Ascending aorta (tissue), 2 donors: ENCODE measurements at places on chromosomes 1 and 21. TPM values are rescaled to one million over a fixed set of nuclear protein-coding genes. Genes with fewer than 3 reads are reported as not detected.

DNA sequence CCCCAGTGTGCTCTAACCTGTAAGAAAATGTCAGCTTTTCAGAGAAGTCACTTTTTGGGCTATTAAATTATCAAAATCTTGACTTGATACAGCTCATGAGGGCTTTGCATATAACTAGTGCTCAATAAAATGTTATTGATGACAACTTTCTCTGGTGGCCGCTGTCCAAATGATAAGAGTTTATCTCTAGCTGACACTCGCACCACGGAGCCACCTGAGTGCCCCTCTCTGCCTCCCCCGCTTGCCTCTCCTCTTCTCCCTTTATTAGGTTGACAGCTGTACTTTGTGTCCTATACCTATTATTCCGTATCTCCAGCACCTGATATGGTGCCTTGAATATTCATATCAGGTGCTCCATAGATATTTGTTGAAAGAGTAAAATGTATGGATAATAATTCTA is 82.8 kb downstream of the PHTF1 start:
- no peaks in the 10 kb centered on the region for H3K4me1 ChIP-seq
- peaks cover 18% of the 10 kb centered on the region for H3K36me3 ChIP-seq
- no peak overlapping the region for H3K4me3 ChIP-seq
- no peaks in the 10 kb centered on the region for H3K27me3 ChIP-seq
- DNase-seq: no peak
- H3K27ac ChIP-seq: no peak overlapping the region

The PPIH gene
- total RNA-seq: 2.2 TPM

The FCRL1 gene
- total RNA-seq: not detected

DNA sequence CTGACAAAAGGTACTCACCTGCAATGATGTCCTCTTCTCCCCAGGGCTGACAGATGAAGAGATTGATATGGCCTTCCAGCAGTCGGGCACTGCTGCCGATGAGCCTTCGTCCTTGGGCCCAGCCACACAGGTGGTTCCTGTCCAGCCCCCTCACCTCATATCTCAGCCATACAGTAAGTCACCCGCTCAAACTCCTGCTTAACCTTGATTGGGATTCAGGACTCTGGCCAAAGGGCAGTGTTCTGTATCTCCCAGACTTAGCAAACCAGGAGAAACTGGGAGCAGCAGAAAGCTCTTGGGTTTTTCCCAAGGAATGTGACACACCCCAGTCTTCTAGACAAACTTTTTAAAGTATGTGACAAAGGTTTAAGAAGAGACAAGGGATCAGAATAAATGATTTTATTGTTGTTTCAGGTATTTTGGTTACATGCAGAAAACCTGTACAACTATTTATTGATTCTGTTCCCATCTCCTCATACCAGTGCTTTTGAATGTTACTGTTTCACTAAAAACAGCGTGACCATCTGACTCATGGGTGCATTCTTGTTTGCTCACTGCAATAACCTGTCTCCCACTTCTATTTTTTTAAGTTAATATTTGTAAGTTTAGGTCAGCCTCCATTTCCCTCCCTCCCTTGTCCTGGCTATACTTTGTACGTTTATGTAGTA is 124.6 kb downstream of the PEX14 start:
- H3K4me3 ChIP-seq: no peak overlapping the region
- peaks cover 5% of the 10 kb centered on the region for H3K36me3 ChIP-seq
- H3K27me3 ChIP-seq: no peaks in the 10 kb centered on the region
- DNase-seq: no peak
- no peak overlapping the region for H3K27ac ChIP-seq

The A3GALT2 gene
- not detected for total RNA-seq

- no peak overlapping the region for H3K27ac ChIP-seq
- no peaks in the 10 kb centered on the region for H3K36me3 ChIP-seq
- H3K4me1 ChIP-seq: peaks cover 38% of the 10 kb centered on the region
- H3K27me3 ChIP-seq: no peaks in the 10 kb centered on the region
Observed at GRCh38 chr1:203521074-203521794, 27.3 kb downstream of the OPTC start.

The PEAR1 gene
- 39.8 TPM for total RNA-seq

- peaks cover 54% of the 10 kb centered on the region for H3K36me3 ChIP-seq
- no peak for DNase-seq
- no peak overlapping the region for H3K4me3 ChIP-seq
- H3K4me1 ChIP-seq: peaks cover 14% of the 10 kb centered on the region
- H3K27me3 ChIP-seq: no peaks in the 10 kb centered on the region
- H3K27ac ChIP-seq: peak overlapping the region; percentile 9
Observed at GRCh38 chr1:154176337-154176736, 15.6 kb downstream of the TPM3 start.

DNA sequence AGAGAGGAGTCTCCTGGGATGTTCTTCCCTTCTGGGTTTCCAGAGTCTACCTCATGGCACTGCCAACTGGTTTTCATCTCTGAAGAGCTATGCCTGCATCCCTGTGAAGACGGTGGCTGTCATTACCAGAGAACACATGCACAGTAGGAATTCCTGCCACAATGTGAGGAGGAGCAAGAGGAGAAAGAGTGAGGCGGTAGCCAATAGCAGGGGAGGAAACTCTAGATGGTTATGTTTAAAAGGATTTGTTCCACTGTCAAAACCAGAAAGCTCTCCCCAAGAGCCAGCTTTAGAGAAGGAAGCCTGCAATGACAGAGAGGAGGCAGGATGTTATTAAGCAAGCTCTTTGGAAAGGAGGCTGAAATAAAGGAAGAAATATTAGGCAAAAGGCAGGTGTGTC is 12.3 kb downstream of the LMX1A start:
- no peak overlapping the region for H3K4me3 ChIP-seq
- no peaks in the 10 kb centered on the region for H3K27me3 ChIP-seq
- DNase-seq: no peak
- no peaks in the 10 kb centered on the region for H3K36me3 ChIP-seq
- no peak overlapping the region for H3K27ac ChIP-seq
- no peaks in the 10 kb centered on the region for H3K4me1 ChIP-seq

DNA sequence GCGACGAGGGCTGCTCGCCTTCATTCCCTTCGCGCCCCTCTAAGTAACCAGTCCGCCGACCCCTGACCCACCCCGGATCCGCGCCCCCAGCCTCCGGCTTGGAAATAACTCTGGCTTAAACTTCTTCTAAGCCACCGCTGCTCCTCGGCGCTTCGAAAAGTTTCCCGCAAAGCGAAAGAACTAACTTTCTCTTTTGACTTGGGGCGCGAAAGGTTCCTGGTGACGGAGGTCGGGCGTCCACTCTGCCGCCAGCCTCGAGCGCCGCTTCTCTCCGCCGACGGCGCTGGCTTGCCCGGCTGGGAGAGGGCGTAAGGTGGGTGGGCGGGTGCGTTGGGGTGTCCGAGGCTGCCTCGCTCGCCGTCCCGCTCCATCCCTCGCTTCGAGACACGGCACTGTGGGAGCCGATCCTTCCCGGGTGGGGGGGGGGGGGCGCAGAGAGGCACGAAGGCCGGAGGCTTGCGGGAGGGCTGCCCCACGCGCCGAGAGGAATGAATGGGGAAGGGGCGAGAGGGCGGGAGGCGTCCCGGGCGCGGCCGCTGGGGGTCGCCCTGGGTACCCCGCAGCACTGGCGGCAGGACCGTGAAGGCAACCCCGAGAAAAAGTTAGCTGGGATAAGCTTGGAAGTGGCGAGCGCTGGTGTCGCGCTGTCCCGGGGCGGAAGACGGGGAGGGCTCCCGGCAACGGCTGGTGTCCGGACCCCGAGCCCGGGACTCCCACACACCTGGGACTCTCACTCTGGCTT is 569 bp downstream of the ATF3 start:
- H3K4me3 ChIP-seq: peak overlapping the region; percentile 78
- peak; percentile 78 for DNase-seq
- H3K27ac ChIP-seq: peak overlapping the region; percentile 99
- peaks cover 25% of the 10 kb centered on the region for H3K4me1 ChIP-seq

- H3K4me1 ChIP-seq: no peaks in the 10 kb centered on the region
- no peak overlapping the region for H3K4me3 ChIP-seq
- H3K27ac ChIP-seq: no peak overlapping the region
- H3K36me3 ChIP-seq: no peaks in the 10 kb centered on the region
Observed at GRCh38 chr1:208562151-208562960, 318.2 kb upstream of the PLXNA2 start.

- no peaks in the 10 kb centered on the region for H3K27me3 ChIP-seq
- peak overlapping the region; percentile 41 for H3K4me3 ChIP-seq
- H3K27ac ChIP-seq: peak overlapping the region; percentile 87
- H3K36me3 ChIP-seq: no peaks in the 10 kb centered on the region
- peaks cover 21% of the 10 kb centered on the region for H3K4me1 ChIP-seq
Observed at GRCh38 chr21:42056996-42057689, 14.0 kb upstream of the UMODL1 start.

DNA sequence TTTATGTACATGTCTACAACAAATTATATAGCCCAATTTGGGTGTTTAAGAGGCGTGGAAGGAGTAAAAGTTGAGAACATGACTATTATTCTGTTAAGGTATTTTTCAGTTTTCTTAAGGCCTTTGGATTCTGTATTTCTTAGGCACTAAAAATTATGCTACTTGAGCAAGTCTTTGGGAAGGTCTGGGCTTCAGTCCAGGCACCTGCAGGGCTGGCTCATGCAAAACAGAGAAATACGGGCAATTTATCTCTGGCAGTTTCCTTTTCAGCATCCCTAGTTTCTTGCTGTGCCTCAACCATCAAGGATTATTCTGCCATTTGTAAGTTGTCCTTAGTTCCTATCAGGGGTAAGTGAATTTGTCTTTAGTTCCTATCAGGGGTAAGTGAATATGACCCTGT is 358.8 kb upstream of the B3GALT2 start:
- no peaks in the 10 kb centered on the region for H3K27me3 ChIP-seq
- no peak overlapping the region for H3K27ac ChIP-seq
- H3K4me3 ChIP-seq: no peak overlapping the region
- H3K36me3 ChIP-seq: no peaks in the 10 kb centered on the region

DNA sequence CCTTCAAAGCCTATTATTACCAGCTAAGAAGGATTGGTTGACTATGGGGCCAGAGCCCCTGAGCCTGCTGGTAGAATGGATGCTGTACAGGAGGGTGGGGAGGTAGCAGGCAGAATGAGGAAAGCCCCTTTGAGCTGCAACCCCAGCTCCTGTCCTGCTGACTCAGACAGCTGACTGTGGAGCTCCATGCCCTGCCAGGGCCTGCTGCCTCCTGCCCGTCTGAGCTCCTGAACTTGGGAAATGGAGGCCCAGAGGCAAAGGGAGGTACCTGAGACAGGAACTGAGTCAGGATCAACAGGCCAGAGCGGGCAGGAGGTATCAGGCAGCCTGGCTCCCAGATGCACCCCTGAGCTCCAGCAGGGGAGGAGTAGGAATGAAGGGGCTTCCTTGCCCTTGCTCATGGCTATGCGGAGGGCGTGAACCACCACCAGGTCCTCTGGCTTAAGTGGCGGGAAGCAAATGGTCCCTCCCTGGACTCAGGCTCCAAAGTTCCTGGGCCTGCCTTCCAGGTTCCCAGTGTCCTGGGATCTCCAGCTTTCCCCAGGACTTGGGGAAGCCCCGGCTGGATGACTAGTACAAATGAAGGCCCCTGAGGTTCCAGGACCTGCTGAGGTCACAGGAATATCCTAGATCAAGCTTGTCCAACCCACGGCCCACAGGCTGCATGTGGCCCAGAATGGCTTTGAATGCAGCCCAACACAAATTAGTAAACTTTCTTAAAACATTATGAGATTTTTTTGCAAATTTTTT is 3.9 kb upstream of the SFN start:
- H3K27ac ChIP-seq: no peak overlapping the region
- peaks cover 39% of the 10 kb centered on the region for H3K36me3 ChIP-seq
- no peak for DNase-seq
- no peaks in the 10 kb centered on the region for H3K4me1 ChIP-seq
- H3K27me3 ChIP-seq: no peaks in the 10 kb centered on the region

DNA sequence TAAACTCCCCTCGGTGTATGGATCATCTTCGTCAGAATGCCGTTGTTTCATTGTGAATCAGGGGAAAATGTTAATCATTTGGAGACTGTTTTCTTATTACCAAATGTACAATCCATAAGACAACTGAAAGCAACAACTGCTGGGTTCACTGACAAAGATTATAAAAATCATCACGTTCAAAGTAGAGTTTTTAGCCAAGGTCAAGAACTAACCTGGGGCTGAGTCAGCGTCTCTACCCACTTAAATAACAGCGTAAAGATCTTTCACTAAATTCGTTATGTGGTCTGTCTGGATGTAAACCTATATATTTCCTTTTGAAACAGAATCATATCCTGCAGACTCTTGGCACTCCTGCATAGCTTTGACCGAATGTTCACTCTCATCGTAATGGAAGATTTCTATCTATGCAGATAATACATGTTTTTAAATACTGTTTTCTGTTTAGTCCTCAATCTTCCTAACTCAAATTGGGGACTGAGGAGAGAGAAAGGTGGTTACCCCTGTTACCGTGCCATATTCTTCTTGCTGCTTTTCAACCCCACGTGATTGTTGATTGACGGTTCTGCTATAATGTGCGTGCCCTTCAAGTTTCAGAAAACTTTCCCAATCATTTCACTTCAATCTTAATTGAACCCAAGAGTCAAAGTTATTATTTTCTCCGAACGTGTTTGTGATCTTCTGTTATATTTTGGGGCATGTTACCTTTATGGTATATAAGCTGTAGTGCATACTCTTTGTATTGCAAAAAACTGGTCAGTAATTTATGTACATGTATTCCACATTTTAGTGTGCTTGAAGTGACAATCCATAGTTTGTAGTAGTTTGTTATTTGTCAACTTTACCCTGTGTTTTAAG is 15.6 kb upstream of the NCMAP start:
- no peak overlapping the region for H3K4me3 ChIP-seq
- H3K27ac ChIP-seq: no peak overlapping the region
- no peak for DNase-seq

The SRGAP2C gene
- 18.6 TPM for total RNA-seq

- no peak for DNase-seq
- H3K27ac ChIP-seq: no peak overlapping the region
- H3K27me3 ChIP-seq: no peaks in the 10 kb centered on the region
- H3K4me3 ChIP-seq: no peak overlapping the region
- no peaks in the 10 kb centered on the region for H3K36me3 ChIP-seq
Observed at GRCh38 chr1:13728091-13728715, 28.2 kb downstream of the PRDM2 start.

The SERPINC1 gene
- 3.7 TPM for total RNA-seq

- no peaks in the 10 kb centered on the region for H3K27me3 ChIP-seq
- H3K36me3 ChIP-seq: no peaks in the 10 kb centered on the region
- no peak overlapping the region for H3K4me3 ChIP-seq
- no peak for DNase-seq
- no peak overlapping the region for H3K27ac ChIP-seq
Observed at GRCh38 chr1:184004935-184005334, 32.6 kb downstream of the COLGALT2 start.

GRCh38 chr21:28257276-28257675 is 735.4 kb downstream of the LTN1 start:
- no peaks in the 10 kb centered on the region for H3K27me3 ChIP-seq
- no peak overlapping the region for H3K4me3 ChIP-seq
- peaks cover 4% of the 10 kb centered on the region for H3K4me1 ChIP-seq
- no peak for DNase-seq
- no peak overlapping the region for H3K27ac ChIP-seq
